Frontal cortex (tissue), 4 donors: ENCODE measurements at places on chromosomes 5 and 9. TPM values are rescaled to one million over a fixed set of nuclear protein-coding genes. Genes with fewer than 3 reads are reported as not detected.
A peak's percentile ranks its signal among the peaks of the same experiment; 100 is the strongest.

GRCh38 chr5:170166101-170166500 lies 60.4 kb downstream of the FOXI1 start:
- DNase-seq: no peak

DNA sequence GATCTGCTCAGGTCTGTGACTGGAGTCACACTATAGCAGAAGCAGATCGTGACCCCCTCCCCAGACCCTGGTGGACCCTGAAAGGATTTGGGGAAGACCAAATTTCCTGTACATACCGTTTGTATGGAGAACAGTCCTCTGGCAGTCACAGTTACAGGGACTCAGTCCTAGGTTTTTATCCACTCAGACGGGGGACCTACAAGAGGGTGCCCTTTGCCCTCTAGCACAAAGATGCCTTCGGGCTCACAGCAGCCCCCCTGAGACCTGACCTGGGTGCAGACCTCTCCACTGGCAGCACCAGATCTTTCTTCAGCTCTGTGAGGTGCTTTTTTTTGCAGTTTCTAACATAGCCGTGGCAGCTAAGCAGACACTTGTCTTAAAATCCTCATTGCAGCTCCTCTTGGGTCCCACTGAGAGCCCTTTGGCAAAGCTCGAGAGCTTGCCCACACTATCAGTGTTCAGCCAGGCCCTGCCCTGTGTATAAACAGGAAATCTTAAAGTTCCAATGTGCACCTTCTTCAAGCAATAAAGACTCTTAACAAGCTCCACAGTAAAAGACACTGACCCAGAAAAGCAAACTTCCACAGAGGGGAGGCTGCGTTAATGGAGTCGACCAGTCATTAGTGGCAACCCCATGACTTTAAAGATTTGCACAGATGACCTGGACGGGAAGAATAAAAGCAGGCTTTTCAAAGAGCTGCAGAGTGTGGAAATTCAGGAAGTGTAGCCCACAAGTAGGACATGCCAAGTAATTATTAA lies 71.8 kb upstream of the LHFPL2 start:
- DNase-seq: no peak

GRCh38 chr5:132215329-132215728 lies 12.3 kb downstream of the P4HA2 start:
- DNase-seq: peak; percentile 31

The ZNF782 gene
- 48.5 TPM for total RNA-seq

The SLC27A6 gene
- total RNA-seq: 2.0 TPM

DNA sequence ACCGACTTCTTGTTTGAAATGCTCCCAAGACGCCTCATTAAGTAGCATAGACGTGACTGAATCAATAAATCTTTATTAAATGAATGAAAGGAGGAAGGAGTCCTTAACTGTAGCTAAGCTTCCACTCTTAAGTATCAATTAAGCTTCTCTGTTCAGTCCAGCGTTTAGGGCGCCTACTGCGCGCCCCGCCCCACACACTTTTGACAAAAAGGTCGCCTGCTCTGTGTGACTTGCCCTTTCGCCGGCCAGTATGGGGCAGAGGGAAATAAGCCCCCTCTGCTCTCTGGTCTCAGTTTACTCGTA lies 662 bp upstream of the DOLPP1 start:
- no peak for DNase-seq

GRCh38 chr5:59337240-59337639 lies 556.3 kb downstream of the PDE4D start:
- no peak for DNase-seq

DNA sequence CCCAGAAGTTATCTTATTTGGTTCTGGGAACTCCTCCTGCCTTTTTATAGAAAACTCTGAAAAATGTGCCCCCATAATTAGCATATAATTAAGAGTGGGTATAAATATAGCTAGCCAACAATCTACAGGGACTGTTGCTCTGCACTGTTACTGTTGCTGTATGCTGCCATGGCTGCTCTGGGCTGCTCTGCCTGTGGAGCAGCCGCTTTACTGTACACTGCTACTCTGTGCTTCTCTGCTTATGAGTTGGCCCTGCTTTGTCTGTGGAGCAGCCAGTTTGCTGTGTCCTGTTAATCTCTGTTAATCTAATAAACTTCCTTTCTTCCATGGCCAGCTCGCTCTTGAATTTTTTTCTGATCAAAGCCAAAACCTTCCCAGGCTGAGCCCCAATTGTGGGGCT lies 2244.0 kb upstream of the ACO1 start:
- no peak for DNase-seq

GRCh38 chr9:99980598-99980997 lies 74.1 kb downstream of the STX17 start:
- no peak for DNase-seq

The PPP3R2 gene
- total RNA-seq: 0.41 TPM

The GRM6 gene
- total RNA-seq: under 0.01 TPM

GRCh38 chr9:21931428-21931827 lies 62.8 kb downstream of the CDKN2A start:
- DNase-seq: no peak

DNA sequence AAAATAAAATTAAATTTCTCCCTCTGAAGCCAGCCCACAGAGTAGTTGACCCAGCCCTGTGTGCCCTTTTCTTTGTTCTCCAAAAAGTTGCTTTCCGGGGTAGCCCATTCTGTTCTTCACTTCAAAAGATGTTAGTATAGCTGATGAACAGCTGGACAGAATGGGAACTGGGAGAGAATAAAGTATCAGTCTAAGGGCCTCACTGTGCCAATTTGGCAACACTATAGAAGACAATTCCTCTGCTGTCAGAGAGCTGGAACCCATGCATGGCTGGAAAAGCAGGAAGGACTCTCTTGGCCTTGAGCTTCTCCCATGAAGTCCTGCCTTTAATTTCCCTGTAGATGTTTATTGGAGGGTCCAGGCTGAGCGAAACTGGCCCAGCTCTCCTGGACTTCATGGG lies 11.0 kb upstream of the TNFSF8 start:
- DNase-seq: no peak

GRCh38 chr5:93735378-93735777 lies 6.0 kb downstream of the POU5F2 start:
- DNase-seq: no peak

- DNase-seq: no peak
These were observed 403 bp downstream of the KIF2A start for GRCh38 chr5:62306323-62306895.

- no peak for DNase-seq
These were observed 89.3 kb upstream of the SV2C start for GRCh38 chr5:75993643-75994520.

GRCh38 chr5:139968547-139969261 lies 74.4 kb downstream of the NRG2 start:
- DNase-seq: peak; percentile 54

DNA sequence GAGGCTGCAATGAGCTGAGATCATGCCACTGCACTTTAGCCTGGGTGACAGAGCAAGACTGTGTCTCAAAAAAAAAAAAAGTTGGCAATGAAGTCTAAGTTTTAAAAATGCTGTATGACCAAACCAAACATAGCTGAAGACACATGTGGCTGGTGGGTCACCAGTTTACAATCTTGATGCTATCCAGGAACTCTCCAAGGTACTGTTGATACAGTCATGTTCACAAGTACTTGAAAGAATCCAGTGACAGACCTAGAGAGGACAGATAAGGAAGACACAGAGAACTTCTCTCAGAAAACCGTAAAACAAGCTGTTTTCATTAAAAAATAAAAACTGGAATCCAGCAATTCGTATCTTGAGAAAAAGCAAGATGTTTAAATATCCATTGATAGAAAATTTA lies 95.7 kb downstream of the ACTBL2 start:
- no peak for DNase-seq

DNA sequence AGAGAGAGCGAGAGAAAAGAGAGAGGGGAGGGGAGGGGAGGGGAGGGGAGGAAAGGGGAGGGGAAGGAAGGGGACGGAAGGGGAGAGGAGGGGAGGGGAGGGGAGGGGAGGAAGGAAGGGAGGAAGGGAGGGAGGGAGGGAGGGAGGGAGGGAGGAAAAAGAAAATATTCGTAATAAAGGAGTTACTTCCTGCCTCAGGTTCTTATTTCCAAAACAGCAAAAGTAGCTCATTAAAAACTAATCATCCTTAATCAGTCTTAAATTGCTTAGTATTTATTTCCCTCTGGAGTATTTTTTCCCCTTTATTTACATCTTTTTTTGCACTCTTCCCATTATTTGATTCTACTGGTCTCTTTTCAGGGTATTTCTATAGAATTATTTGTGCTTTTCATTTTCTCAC lies 162.3 kb downstream of the FANCC start:
- DNase-seq: no peak

The ARID3C gene
- 0.82 TPM for total RNA-seq
